ENCODE measurements at places on chromosomes 1 and 21.
A peak's percentile ranks its signal among the peaks of the same experiment; 100 is the strongest.

DNA sequence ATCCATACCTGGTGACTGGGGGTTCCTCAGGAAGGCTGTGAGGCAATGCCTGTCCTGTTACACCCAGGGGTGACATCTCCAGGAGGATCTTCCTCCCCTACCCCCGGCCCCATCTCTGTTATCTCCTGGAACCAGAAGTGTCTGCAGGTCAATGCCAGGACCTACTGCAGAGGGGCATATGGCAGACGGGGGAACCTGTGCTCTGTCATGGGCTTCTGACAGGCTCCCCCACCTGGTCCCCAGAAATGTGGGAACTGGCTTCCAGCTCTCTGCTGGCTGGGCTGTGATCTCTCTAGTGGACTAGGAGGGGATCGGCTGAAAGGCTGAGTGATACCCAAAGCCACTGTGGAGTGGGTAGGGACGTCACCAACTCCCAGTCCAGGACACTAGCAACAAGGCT is 21.0 kb downstream of the KCND3 start:
- no peak for DNase-seq

GRCh38 chr1:38064197-38064903 is 17.8 kb upstream of the POU3F1 start:
- DNase-seq: peak; percentile 52

- DNase-seq: no peak
These were observed 223.8 kb upstream of the TMEM51 start for GRCh38 chr1:14929547-14930246.

GRCh38 chr1:118963456-118964430 is 24.4 kb downstream of the TBX15 start:
- peak; percentile 99 for DNase-seq

DNA sequence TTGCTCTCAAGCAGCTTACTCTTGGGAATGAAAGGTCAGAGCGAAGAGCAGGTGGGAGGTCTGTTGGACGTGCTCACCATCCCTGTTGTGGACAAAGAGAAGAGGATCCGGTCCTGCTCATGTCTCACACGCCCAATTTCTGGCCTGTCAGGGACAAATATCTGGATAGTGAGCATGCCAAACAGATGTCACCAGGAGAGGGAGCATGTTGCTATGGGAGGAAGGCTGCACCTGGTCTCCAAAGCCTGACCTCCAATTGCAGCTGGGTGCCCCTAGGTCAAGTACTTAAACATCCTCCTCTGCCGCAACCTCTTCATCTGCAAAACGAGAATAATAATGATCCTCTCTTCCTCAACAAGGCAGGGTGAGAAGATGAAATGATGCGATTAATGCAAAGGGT is 53.4 kb downstream of the DMRTA2 start:
- no peak for DNase-seq

GRCh38 chr21:28455253-28455600 is 537.5 kb downstream of the LTN1 start:
- DNase-seq: no peak

DNA sequence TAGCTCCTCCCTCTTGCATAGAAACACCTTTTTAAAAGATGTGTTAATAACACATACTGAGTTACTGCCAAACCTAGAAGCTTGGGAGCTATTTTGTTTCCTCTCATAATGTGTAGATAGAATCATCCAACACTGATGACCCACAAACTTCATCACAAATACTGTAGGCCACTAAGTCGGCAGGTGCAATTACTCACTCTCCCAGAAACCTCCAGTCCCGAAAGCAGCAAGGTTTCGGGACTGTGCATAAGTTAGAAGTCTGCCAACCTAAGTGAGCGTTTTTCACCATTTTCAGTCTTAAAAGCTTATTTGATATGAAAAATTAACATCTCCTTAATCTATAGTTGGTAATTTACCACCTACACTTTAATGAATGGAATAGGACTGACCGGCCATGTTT is 32.0 kb downstream of the C1orf198 start:
- DNase-seq: no peak

DNA sequence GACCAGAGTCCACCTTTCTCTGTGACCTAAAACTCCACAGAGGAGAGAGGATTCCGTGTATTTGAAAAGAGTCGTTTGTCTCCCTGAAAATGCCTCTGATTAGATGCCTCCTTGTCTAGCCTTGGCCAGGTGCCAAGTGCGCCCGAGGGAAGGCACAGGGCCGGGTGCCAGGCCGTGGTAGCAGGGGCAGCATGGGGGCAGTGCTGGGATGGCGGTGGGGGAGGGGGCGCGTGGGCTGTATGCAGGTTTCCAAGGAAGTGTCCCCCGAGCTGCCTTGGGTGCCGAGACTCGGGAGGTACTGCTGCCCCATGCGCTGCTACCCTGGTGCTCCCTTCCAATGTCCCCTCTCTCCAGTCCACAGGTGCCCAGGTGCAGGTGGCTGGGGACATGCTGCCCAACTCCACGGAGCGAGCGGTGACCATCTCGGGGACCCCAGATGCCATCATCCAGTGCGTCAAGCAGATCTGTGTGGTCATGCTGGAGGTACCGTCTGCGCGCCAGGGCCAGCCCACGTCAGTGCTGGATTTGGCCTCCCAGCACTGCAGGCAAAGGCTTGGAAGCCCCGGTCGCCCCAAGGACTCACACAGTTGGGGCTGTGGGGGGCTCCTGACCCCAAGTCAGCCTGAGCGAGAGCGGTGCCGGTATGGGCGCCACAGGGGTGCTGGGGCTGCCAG is 70.9 kb upstream of the COL6A1 start:
- DNase-seq: no peak

DNA sequence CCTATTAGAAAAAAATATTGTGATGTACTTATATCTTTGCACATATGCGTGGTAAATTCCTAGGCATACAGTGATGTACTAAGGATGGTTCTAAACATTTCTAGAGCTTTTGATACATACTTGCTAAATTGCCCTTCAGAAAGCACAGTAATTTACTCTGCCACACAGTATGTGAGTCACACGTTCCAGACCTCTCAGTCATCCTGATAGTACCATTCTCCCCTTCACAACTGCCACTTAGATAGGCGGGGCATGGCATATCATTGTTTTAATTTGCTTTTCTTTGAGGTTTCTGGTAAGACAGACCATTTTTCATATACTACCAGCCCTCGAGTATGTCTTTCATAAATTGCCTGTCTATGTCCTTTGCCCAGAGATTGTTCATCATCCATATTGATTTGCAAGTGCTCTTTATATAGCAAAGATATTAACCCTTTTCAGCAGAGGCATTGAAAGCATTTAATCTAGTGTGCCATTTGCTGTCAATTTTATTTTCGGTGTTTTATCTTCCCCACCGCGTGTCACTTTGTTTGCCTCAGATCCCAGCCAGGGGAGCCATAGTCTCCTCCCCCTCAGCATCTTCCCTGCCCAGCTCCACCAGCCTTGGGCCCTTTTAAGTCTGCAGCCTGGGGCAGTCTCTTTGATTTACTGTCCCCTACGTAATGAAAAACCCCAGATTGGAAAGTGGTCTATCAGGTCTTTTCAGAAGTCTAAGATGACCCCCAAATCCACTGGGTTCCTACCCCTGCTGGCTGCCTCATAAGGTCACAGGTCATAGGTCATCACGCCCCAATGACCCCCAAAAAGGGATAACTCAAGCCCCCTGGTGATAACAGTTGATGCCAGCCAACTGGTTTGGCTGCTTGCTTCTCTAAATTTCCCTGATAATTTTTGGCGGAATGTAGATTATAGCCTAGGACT is 11.8 kb upstream of the PAX7 start:
- no peak for DNase-seq

DNA sequence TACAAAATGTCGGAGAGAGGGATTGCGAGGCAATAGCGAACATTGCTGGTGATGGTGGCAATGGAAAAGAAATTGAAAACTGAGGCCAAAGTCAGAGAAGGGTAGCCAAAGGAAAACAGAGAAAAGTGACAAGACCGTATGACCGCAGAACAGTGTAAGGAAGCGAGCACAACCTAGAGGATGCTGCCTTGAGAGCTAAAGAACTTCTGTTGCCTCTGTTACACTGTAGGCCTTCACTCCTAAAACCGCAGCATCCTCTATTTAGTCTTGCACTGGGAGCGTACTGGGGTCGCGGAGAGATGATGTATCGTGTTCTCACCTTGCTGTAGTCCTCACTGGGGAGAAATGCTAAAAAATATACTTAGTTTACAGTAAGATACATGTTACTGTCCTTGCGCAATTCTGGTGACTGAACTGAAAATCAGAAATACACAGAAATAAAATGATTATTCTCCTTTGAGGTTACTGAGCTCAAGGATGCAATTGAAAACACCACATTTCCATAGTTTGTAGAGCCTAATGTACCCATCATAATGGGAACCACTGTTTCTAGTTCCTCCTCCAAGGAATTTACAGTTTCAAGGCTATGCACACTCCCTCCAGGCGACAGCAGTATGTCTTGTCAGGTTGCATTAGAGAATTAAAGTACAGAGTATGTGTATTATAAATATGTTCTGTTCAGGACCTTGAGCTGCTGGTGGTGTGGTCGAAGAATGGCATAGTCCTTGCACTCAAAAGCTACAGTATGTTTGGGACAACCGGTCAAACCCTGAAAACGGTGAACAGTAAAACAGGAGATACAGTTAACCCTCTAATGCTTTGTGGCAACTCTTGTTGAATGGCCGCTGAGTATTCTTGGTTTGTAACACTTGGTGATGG is 1.3 kb downstream of the NEK7 start:
- no peak for DNase-seq

DNA sequence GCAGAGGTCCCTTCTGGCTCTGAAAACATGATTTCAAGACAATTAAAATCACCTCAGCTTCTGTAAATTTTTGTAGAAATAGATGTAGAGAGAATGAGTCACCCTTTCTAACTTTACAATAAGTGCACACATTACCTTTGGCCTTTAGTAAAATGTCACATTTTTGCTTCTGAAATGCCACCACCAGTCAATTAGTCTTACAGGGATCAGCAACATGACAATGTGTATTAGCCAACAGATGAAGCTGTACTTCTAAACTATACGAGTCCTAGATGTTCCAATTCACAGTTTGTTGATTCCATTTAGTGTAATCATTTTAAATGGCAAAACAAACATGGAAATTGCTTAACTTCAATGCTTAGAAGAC is 23.1 kb downstream of the C21orf91 start:
- no peak for DNase-seq

- DNase-seq: no peak
These were observed 225.6 kb upstream of the FGGY start for GRCh38 chr1:59071289-59071688.

DNA sequence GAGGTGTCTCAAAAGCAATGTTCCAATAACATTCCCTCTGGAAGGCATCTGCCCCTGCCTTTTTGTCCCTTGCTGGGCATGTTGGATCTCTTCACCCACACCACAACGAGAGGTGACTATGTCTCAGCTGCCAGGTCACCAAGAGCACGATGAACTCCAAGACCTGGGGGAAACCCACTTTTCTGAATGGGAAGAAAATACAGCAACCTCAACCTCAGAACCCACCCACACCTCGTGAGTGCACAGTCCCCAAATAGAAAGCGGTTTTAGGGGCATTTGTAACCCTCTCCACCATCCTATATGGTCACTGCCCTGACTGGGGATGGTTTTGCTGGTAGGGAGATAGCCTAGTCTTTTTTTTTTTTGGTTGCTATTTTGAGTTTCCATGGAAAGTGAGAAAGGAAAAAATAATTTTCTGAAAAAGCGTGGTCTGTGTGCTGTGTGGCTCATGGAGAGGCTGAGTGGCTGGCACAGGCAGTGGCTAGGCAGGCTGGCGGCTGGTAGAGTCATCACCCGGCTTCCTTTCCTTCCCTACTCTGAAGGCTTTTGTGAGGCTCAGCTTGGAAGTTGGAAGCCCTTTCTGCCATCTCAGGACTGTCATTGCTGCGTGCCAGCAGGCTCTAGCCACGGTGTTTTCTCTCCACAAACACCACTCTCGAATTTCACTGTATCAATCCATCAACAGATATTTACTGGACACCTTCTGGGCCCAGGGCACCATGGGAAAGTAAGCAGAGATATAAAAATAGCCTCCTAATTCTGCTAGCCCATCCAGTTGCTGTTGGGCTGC is 15.8 kb downstream of the TSPAN2 start:
- DNase-seq: no peak

DNA sequence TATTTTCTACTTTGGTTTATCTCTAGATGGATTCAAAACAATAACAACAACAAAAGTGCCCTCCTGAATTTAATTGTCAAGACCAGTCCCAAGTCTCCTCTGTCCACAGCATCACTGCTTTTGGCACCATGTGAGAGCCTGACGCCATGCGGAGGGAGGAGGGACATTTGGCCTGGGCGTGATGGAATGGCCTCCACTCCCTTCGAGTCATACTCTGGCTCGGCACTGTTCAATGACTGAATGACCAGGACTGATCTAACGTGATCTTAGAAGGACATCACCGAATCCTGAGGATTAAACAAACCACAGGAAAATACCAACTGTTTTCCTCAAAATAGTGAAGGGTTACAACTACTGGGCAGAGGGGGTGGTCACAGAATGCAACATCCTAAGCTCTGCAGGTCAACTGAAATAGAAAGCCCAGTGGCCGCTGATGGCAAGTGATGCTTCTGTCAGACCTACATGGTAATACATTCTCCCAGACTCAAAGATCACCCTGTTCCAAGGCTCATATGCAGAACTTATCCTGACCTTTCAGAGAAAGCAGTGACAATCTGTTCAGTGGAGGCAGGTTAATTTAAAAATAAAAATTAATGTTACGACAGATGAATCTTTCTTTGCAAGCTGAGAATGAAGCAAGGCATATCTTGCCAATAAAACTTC is 19.1 kb downstream of the SRSF4 start:
- DNase-seq: no peak

- DNase-seq: no peak
These were observed 19.2 kb downstream of the S100A7 start for GRCh38 chr1:153441238-153441755.

DNA sequence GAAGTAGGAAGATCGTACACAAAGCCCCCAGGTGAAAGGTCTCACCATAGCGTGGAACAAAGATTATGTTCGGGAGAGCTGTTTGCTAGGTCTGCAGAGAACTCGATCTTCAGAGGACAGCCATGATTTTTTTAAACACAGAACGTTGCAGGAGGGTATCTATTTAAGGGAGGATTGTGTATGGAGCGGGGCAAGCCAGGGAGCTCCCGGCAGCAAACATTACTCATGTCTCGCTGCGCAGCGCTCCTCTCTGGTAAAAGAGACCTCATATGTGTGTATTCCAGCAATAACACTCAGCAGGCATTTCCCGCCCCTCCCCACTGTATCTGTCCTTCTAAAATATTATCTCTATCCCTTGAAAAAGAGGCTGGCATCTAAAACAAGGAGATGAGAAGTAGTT is 2.7 kb downstream of the GLIS1 start:
- peak; percentile 65 for DNase-seq

- no peak for DNase-seq
These were observed 204.4 kb downstream of the GIPC2 start for GRCh38 chr1:78250201-78250600.

- no peak for DNase-seq
These were observed 23.0 kb upstream of the PLEKHA6 start for GRCh38 chr1:204382714-204383083.

DNA sequence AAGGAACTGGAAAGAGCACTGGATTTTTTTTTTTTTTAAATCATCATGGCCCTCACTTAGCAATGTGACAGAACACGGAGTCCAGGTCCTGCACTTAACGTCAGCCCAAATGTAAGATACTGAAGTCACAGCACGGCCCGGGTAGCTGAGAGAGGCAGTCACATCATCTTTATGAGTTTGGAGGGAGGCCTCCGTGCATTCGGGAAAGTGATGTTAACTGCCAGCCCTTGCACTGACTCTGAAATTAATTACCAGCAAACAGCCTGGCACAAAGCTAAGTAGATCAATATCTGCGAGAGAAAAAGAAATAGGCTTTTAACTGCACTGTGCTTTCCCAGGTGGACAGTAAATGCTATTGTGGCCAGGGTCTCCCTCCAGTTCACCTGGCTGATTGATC is 109.5 kb upstream of the ADAR start:
- no peak for DNase-seq

GRCh38 chr1:166544561-166544960 is 294.7 kb upstream of the POGK start:
- no peak for DNase-seq

Measured in skeletal muscle cell (primary cell).